Sigmoid colon (tissue), 7 donors: ENCODE measurements at places on chromosomes 6 and 20. TPM values are rescaled to one million over a fixed set of nuclear protein-coding genes. Genes with fewer than 3 reads are reported as not detected.

DNA sequence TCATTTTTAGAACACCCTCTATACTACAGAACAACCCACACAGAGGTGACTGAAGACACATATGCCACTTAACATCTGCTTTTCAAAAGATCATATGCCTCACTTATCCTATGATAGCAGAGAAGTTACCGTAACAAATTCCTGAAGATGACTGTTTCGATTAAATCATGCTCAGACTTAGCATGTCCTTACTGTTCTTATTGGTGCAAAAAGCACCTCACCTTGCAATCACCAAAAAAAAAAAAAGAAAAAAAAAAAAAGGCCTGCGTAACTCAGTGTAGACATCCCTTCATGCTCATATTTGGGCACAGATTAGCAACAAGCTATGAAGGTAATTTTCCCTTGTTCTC is 17.7 kb upstream of the DST start:
- H3K4me1 ChIP-seq, result peaks cover 54% of the 10 kb centered on the region
- H3K4me3 ChIP-seq, result no peak overlapping the region
- no peaks in the 10 kb centered on the region for H3K36me3 ChIP-seq
- no peaks in the 10 kb centered on the region for H3K27me3 ChIP-seq
- no peak overlapping the region for H3K27ac ChIP-seq

- peak overlapping the region; percentile 29 for H3K4me3 ChIP-seq
- no peaks in the 10 kb centered on the region for H3K36me3 ChIP-seq
- H3K27me3 ChIP-seq, result no peaks in the 10 kb centered on the region
- peak; percentile 83 for DNase-seq
- peak overlapping the region; percentile 46 for H3K27ac ChIP-seq
Observed at GRCh38 chr20:56826705-56827665, 197.9 kb downstream of the TFAP2C start.

- no peak overlapping the region for H3K4me3 ChIP-seq
- H3K4me1 ChIP-seq, result no peaks in the 10 kb centered on the region
- no peaks in the 10 kb centered on the region for H3K36me3 ChIP-seq
- no peaks in the 10 kb centered on the region for H3K27me3 ChIP-seq
Observed at GRCh38 chr20:20872428-20872827, 160.0 kb upstream of the RALGAPA2 start.

GRCh38 chr20:312067-312466 is 13.3 kb upstream of the SOX12 start:
- H3K27ac ChIP-seq, result no peak overlapping the region
- H3K4me3 ChIP-seq, result no peak overlapping the region
- no peaks in the 10 kb centered on the region for H3K27me3 ChIP-seq
- DNase-seq, result no peak

GRCh38 chr6:52571099-52571755 is 5.6 kb downstream of the TRAM2 start:
- H3K4me1 ChIP-seq, result peaks cover 88% of the 10 kb centered on the region
- H3K27me3 ChIP-seq, result no peaks in the 10 kb centered on the region
- H3K4me3 ChIP-seq, result no peak overlapping the region
- no peaks in the 10 kb centered on the region for H3K36me3 ChIP-seq
- peak overlapping the region; percentile 67 for H3K27ac ChIP-seq
- no peak for DNase-seq

The OR2W1 gene
- not detected for total RNA-seq

- no peaks in the 10 kb centered on the region for H3K36me3 ChIP-seq
- H3K4me3 ChIP-seq, result no peak overlapping the region
- no peaks in the 10 kb centered on the region for H3K27me3 ChIP-seq
- DNase-seq, result no peak
Observed at GRCh38 chr20:2740702-2741101, 48.1 kb downstream of the EBF4 start.

The HLA-DRB5 gene
- total RNA-seq, result 20.8 TPM

The FLRT3 gene
- total RNA-seq, result 1.7 TPM

The CLPSL2 gene
- not detected for total RNA-seq

DNA sequence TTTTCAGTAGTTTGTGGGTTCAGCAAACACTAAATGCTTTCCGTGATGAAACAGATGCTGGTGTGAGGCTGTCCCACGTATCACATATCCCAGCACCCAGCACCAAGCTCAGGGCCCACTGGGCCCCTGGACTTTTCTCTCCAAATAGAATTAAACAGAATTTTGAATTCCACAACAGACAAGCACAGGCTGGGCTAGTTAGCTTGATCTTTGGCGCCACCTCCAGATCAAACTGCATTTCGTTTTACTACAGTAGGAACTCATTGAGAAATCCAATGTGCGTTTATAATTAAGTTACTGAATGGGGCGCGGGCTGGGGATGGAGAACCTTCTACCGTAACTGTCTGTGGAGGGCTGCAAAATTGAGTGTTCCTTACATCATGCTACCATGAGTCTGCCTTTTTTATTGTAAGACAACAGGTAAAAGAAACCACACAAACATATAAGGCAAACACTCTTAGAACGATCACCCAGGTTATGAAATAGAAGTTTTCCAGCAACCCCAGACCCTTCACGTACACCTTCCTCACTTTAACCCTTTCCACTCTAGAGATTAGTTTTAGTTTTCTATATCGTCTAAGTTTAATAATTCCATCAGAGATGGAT is 107.8 kb downstream of the ZFP64 start:
- peaks cover 4% of the 10 kb centered on the region for H3K36me3 ChIP-seq
- H3K27ac ChIP-seq, result no peak overlapping the region
- DNase-seq, result peak; percentile 66
- H3K4me3 ChIP-seq, result no peak overlapping the region
- H3K4me1 ChIP-seq, result no peaks in the 10 kb centered on the region

The TTPAL gene
- 7.2 TPM for total RNA-seq

- H3K4me3 ChIP-seq, result no peak overlapping the region
- no peaks in the 10 kb centered on the region for H3K27me3 ChIP-seq
- peaks cover 4% of the 10 kb centered on the region for H3K4me1 ChIP-seq
Observed at GRCh38 chr20:20593447-20594170, 118.8 kb downstream of the RALGAPA2 start.

DNA sequence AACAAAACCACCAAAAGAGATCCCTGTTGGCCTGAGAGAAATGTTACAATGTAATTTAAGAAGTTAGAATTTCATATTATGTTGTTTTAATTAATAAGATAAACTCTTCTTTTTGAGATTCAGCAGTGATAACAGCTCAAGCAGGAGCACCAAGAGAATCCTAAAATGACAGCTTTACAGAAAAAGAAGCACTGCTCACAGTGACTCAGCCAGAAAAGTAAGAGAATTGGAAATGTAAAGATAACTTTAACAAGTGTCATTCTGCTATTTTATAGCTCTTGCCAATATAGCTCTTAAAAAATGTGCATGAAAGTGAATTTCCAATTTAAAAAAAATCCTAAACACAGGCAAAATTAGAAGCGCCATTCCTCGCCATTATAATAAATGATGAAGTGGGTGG is 111.3 kb downstream of the UBE3D start:
- H3K27me3 ChIP-seq, result no peaks in the 10 kb centered on the region
- no peak overlapping the region for H3K4me3 ChIP-seq
- no peaks in the 10 kb centered on the region for H3K4me1 ChIP-seq

DNA sequence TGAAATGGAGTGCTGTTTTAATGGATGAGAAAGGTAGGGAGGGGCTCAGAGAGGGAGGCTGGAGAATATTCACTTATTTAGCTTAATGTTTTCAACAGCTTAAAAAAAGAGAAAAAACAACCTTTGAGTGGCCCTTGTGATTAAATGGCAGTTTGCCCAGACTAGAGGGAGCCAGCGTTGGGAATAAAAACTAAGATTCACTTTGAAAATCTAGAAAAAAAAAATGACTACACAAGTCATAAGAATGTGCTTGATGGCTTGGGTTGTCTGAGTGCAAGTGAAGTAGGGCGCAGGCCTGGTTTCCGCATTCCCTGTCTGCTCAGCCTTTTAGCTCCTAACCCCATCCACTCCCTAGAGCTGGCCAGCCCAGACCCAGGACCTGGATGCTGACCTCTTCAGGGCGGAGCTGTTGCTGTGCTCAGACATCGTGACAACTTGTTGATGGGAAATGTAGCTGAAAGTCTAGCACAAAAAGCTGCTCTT is 28.9 kb downstream of the UTRN start:
- H3K4me1 ChIP-seq, result peaks cover 27% of the 10 kb centered on the region
- peaks cover 3% of the 10 kb centered on the region for H3K36me3 ChIP-seq
- no peak overlapping the region for H3K27ac ChIP-seq
- no peaks in the 10 kb centered on the region for H3K27me3 ChIP-seq

The OPRM1 gene
- 0.49 TPM for total RNA-seq

- no peak overlapping the region for H3K4me3 ChIP-seq
- no peak overlapping the region for H3K27ac ChIP-seq
- H3K27me3 ChIP-seq, result no peaks in the 10 kb centered on the region
- no peaks in the 10 kb centered on the region for H3K36me3 ChIP-seq
Observed at GRCh38 chr6:51283723-51284355, 465.2 kb downstream of the TFAP2B start.

- no peak overlapping the region for H3K27ac ChIP-seq
- DNase-seq, result no peak
- H3K4me3 ChIP-seq, result no peak overlapping the region
Observed at GRCh38 chr6:10453596-10453995, 38.7 kb upstream of the TFAP2A start.

- H3K27me3 ChIP-seq, result no peaks in the 10 kb centered on the region
- H3K4me1 ChIP-seq, result peaks cover 37% of the 10 kb centered on the region
- H3K4me3 ChIP-seq, result peak overlapping the region; percentile 91
- no peak for DNase-seq
Observed at GRCh38 chr6:109383438-109383940, 1.2 kb upstream of the CD164 start.

GRCh38 chr6:151239603-151240035 is at the start of gene AKAP12:
Gene AKAP12, plus strand, starts transcription at chr6:151239967. Its CDS starts 596 bp downstream, at chr6:151240563.
- H3K27me3 ChIP-seq, result no peaks in the 10 kb centered on the region
- peaks cover 33% of the 10 kb centered on the region for H3K4me1 ChIP-seq
- peak; percentile 89 for DNase-seq
- H3K27ac ChIP-seq, result peak within 1 kb of the TSS; percentile 96
- H3K36me3 ChIP-seq, result no peaks in the 10 kb centered on the region
- H3K4me3 ChIP-seq, result peak within 1 kb of the TSS; percentile 94

DNA sequence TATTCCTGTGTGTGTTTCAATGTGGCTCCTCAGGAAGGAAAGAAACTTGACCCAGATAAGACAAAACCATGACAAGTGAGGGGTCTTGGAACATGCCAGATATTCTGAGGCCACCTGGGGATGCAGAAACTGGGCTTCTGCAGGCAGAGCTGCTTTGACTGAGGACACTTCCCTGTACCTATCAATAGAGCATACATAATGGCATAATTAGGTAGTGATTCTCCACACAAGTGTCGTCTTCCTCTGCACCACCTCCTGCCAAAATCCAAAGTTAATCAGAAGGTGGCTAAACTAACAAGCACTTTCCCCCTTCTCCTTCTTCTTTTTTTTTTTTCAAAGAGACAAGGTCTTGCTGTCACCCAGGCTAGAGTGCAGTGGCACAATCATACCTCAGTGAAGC is 97.1 kb downstream of the KIF13A start:
- no peak for DNase-seq
- peaks cover under 1% of the 10 kb centered on the region for H3K36me3 ChIP-seq
- H3K4me1 ChIP-seq, result peaks cover 13% of the 10 kb centered on the region
- no peak overlapping the region for H3K27ac ChIP-seq
- no peak overlapping the region for H3K4me3 ChIP-seq

DNA sequence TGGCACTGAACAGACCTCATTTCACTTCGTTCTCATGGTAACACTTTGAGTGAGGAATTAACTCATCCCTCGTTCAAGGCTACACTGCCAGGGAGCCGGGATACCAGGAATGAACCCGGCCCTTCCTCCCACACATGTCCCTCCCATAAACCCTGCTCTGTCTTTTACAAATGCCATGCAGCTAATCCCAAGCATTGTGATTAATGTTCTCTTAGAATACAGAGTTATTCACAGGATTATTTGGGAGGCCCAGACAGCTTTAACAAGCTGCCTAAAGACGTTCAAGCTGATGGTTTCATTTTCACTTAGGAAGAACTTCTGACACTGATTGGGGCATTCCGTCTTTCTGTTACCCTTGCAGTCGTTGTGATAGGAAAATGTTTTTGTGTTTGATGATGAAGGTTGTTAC is 42.5 kb upstream of the CD83 start:
- peak overlapping the region; percentile 60 for H3K27ac ChIP-seq
- H3K4me1 ChIP-seq, result peaks cover 7% of the 10 kb centered on the region
- no peak for DNase-seq

- H3K4me3 ChIP-seq, result no peak overlapping the region
- no peaks in the 10 kb centered on the region for H3K36me3 ChIP-seq
- no peak overlapping the region for H3K27ac ChIP-seq
- no peak for DNase-seq
- H3K4me1 ChIP-seq, result no peaks in the 10 kb centered on the region
Observed at GRCh38 chr20:52888096-52888495, 84.1 kb upstream of the TSHZ2 start.

The CTCFL gene
- not detected for total RNA-seq

The RPS6KA2 gene
- total RNA-seq, result 34.3 TPM

The MOG gene
- not detected for total RNA-seq

The RAET1L gene
- total RNA-seq, result not detected

DNA sequence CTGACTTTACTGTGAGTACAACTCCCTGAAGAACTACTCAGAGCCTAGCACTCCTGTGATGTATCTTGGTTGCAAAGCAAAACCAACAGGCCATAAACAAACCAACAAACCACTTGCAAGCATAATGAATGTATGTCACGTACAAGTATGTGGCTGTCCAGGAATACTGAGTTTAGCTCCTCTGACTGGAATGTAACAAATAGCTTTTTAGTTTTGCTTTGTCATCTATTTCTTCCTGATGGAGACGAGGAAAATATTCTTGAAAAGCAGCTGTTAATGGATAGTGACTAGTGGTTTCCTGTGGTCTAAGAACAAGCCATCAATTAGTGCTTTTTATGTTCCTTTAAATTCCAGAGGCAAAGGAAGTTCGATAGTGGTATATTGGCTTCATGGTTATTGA is 101.9 kb upstream of the LY86 start:
- H3K4me1 ChIP-seq, result no peaks in the 10 kb centered on the region
- DNase-seq, result no peak
- H3K36me3 ChIP-seq, result no peaks in the 10 kb centered on the region
- no peak overlapping the region for H3K4me3 ChIP-seq
- no peak overlapping the region for H3K27ac ChIP-seq

GRCh38 chr6:26539071-26539615 is 977 bp downstream of the HMGN4 start:
- DNase-seq, result no peak
- peak overlapping the region; percentile 80 for H3K4me3 ChIP-seq

- no peaks in the 10 kb centered on the region for H3K4me1 ChIP-seq
- H3K27ac ChIP-seq, result no peak overlapping the region
- DNase-seq, result no peak
- H3K27me3 ChIP-seq, result no peaks in the 10 kb centered on the region
- H3K36me3 ChIP-seq, result no peaks in the 10 kb centered on the region
Observed at GRCh38 chr6:33678932-33679490, 32.5 kb downstream of the UQCC2 start.

DNA sequence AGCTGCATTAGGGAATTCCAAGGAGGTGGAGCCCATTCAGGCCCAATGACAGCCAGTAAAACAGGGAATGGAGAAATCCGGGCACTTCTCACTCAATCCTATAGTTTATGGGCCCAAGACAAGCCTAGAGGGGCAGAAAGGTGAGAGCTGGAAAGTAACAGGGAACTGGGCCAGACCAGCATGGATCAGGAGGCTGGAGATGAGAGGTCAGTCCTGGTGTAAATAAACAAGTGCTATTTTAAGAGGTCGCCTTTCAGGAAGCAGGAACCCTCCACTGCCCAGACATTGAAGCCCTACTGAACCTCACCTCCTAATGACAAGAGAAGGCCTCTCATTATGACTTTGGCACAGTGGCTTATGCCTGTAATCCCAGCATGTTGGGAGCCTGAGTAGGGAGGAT is 57.2 kb upstream of the TGM3 start:
- H3K4me3 ChIP-seq, result no peak overlapping the region
- no peak overlapping the region for H3K27ac ChIP-seq
- DNase-seq, result no peak
